Stimulated activated CD4-positive, alpha-beta T cell treated with anti-CD3 and anti-CD28 coated beads, TNF-alpha, amount 100 ng/mL, for 1 hour (primary cell): ENCODE measurements at places on chromosomes 6 and 20.

- no peak for DNase-seq
These were observed 18.5 kb downstream of the PLAGL2 start for GRCh38 chr20:32189123-32189410.

GRCh38 chr6:22954749-22955385, 385.5 kb downstream of the HDGFL1 start:
- DNase-seq = no peak

DNA sequence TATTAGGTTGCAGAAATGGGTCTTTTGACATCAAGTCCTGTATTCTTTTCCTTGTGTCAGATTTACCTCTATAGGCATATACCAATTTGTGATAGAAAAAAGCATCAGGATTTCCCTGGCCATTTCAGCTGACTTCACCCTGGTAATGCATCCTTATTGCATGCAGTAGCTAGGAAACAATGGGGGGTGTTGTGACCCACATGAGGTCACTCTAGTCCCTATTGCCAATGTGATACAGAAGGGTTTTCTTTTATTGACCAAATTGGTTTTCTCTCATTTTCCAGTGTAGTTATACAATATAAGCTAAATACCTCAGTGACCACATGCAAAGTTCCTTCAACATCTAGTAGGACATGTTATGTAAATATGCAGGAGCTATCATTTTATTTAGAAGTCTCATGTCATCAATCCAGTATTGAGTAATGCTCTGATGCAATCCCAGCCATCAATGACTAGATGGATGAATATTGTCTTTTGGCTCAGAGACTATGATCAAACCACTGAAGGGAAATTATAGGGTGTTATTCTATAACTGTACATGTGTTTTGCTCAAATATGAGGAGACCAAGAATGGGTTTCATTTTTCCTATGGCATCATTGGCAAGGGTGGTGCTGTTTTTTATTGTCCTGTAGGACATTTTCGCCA, 177.7 kb downstream of the KLHL32 start:
- DNase-seq = no peak

- no peak for DNase-seq
These were observed 39.3 kb downstream of the PCNA start for GRCh38 chr20:5080384-5080877.

DNA sequence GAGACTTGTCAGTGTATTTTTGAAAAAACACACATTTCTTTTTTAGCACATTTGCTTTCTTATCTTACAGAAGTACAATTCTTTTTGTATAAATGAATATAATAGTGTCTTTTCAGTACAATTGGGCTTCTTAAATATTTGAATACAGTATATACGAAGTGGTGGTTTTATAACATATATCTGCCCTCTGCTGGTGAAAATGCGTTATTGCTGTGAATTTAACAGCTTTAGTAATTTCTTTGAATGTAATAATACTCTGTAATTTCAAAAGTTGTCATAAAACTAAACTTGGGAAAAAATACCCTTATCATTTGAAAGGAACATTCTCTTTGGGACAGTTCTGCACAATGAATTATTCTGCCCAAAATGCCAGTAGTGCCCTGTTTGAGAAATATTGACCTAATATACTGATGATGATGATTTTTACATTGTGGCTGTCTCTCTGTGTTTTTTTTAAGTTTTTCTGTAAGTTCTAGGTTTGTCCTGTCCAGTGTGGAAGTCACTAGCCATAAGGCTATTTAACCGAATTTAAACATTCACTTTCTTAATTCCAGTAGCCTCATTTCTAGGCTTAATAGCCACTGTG, 19.0 kb downstream of the SMAP1 start:
- no peak for DNase-seq

- no peak for DNase-seq
These were observed 107.6 kb downstream of the VEGFA start for GRCh38 chr6:43877463-43878126.

GRCh38 chr6:9783567-9783966, 631.3 kb downstream of the TFAP2A start:
- DNase-seq = no peak

DNA sequence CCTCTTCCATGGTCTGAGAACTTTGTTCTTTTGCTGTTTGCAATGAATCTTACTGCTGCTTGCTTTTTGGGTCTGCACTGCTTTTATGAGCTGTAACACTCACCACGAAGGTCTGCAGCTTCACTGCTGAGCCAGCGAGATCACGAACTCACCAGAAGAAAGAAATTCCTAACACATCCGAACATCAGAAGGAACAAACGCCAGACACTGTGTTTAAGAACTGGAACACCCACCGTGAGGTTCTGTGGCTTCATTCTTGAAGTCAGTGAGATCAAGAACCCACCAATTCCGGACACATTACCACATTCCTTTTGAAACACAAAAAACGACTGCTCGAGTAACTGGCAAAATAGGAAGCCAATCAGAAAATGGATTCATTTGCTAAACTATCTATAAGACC, 471.8 kb downstream of the TFAP2A start:
- DNase-seq = no peak

GRCh38 chr6:156731396-156731795, 45.8 kb upstream of the ARID1B start:
- DNase-seq = no peak

GRCh38 chr6:107056796-107057195, 28.8 kb downstream of the MTRES1 start:
- DNase-seq = no peak

DNA sequence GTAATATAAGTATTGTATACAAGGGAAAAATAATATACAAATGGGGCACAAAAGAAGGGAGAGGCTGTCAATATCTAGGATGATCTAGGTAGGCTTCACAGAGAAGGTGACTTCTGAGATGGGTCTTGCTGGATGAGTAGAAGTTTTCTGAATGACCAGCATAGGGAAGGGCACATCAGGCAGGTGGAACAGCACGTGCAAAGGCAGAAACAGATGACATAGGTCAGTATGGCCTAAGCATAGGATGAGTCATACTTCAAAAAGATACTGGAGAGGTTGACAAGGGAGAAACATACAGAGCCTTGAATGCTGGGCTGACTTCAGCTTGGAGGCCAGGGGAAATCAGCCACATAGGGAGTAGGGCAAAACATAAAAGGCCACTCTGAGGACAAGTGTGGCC, 31.9 kb upstream of the SIRPA start:
- DNase-seq = no peak

DNA sequence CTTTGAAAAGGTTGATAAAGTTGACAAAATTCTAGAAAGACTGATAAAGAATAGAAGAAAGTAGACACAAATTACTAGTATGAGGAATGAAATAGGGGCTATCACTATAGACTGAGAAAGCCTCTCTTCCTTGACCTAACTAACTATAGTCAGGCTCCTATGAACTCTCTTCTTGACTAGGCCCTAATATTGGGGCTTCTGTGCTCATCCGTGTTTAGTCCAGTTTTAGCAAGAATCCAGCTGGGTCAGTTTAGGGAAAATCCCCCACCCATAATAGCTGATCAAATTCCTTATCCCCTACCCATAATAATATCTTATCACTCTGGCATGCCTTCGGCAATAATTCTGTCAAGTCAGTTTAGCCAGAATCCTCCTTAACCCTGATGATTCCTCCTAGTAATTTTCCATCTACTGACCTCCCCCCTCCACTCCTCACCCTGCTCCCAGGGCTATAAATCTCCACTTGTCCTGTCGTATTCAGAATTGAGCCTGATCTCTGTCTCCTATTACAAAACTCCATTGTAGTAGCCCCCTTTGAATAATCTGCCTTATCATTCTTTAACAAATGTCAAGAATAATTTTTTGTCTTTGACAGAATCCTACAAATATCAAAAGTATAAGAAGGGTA, 138.1 kb downstream of the TFAP2A start:
- DNase-seq = no peak

DNA sequence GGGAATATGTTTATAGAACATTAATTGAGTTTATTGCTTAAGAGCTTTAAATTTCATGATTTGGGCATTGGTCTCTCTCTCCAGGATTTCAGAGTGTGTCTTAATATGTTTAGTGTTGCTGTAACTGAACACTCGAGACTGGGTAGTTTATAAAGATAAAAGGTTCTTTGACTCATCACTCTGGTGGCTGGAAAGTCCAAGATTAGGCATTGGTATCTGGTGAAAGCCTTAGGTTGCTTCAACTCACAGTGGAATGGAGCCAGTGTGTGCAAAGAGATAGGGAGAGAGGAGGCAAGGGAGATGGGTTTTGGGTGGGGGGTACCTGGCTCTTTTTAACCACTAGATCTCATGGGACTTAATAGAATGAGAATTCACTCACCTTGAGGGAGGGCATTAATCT, 35.6 kb upstream of the DTNBP1 start:
- DNase-seq = no peak

- DNase-seq = no peak
These were observed 75.2 kb upstream of the CD93 start for GRCh38 chr20:23161244-23161891.

GRCh38 chr20:19968466-19969073, 48.6 kb upstream of the NAA20 start:
- DNase-seq = no peak

DNA sequence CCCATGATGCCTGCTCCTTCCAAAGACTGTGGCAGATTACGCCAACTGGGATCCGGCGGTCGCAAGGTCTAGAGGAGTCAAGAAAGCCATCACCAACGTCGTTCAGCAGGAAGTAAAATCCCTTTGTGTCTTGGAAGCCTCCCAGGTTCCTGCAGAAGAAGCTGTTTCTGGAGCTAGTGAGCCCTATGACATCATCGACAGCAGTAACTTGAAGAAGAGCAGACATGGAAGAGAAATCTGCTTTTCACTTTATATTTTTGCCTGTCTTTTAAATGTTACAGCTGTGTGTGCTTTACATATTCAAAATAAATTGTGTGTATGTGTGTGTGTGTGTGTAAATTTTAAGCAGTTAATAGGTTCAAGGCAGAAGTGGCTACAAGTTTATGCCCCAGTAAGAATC, 7.4 kb upstream of the OR2H2 start:
- DNase-seq = no peak

DNA sequence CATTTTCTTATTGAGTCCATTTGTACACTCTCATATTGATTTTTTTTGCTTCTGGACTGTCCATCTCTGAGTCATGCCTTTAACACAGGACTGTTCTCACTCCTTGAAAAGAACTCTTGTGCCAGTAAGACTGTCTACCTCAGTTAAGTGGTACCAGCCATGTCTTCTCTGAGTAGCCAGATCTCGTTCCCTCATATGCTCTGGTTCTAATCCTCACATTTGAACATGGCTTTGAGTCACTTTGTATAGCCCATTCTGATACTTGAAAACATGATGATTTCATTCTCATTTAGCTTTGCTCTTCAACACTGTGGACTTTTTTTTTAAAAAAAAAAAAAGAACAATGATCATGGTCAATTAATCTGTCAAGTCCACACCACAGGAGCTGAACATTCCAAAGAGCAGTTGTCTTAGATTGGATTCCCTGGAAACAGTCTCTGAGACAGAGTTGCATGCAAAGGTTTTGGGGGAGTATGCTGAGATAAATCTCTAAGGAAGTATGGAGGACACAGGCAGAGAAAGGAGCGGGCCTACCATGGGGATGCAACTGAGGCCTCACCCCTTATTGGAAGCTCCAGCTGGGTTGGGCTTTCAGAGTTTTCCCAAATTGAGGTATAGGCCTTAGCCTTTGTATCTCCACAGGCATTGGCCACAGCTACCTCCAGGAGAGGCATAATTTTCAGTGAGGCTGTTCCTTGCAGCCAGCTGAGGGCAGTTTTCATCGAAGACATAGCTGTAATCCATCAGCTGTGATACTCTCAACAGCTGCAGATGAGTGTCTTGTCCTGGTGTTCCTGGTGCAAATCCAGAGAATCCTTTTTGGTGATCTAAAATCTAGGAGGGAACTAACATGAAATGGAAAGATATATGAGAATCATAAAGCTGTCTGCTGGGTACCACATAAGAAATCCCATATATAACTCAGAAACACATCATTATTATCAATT, 6.0 kb upstream of the PTCHD4 start:
- DNase-seq = no peak

- DNase-seq = no peak
These were observed 57.8 kb downstream of the PPP1R3G start for GRCh38 chr6:5142915-5143314.
